ENCODE measurements at places on chromosomes 1 and 21.
A peak's percentile ranks its signal among the peaks of the same experiment; 100 is the strongest.

- DNase-seq = no peak
These were observed 12.7 kb upstream of the WDR26 start for GRCh38 chr1:224447251-224447650.

DNA sequence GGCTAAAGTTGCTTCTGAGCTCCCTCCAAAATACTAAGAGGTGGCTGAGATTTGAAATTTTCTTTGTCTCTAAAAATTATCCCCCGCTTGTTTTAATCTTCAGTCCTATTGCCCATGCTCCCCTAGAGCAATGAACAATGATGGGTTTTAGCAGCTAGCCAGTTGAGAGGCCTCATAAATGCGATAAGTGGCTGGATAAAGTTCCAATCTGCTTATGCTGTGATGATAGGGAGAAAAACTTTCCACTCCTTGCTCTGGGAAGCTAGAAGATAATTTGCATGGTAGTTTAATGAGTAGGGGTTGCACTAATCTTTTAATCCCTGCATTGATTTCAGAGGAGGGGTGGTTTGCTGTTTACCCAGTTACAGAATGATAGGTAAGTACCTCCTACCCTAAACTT lies 9.6 kb upstream of the PRPF3 start:
- no peak for DNase-seq

GRCh38 chr1:44024903-44025525 lies 6.2 kb downstream of the SLC6A9 start:
- DNase-seq = no peak

GRCh38 chr1:117467336-117467735 lies 100.1 kb downstream of the MAN1A2 start:
- DNase-seq = no peak

- DNase-seq = no peak
These were observed 46.6 kb upstream of the MAB21L3 start for GRCh38 chr1:116064616-116065015.

- DNase-seq = peak; percentile 36
These were observed at the start of gene SHISAL2A for GRCh38 chr1:52632732-52633290. TSS of gene SHISAL2A (plus strand) at chr1:52633168. CDS start at chr1:52633494, 326 bp downstream.

GRCh38 chr1:239586128-239586527 lies 199.8 kb downstream of the CHRM3 start:
- DNase-seq = no peak

GRCh38 chr1:19045898-19046880 lies 89.7 kb upstream of the IFFO2 start:
- no peak for DNase-seq

DNA sequence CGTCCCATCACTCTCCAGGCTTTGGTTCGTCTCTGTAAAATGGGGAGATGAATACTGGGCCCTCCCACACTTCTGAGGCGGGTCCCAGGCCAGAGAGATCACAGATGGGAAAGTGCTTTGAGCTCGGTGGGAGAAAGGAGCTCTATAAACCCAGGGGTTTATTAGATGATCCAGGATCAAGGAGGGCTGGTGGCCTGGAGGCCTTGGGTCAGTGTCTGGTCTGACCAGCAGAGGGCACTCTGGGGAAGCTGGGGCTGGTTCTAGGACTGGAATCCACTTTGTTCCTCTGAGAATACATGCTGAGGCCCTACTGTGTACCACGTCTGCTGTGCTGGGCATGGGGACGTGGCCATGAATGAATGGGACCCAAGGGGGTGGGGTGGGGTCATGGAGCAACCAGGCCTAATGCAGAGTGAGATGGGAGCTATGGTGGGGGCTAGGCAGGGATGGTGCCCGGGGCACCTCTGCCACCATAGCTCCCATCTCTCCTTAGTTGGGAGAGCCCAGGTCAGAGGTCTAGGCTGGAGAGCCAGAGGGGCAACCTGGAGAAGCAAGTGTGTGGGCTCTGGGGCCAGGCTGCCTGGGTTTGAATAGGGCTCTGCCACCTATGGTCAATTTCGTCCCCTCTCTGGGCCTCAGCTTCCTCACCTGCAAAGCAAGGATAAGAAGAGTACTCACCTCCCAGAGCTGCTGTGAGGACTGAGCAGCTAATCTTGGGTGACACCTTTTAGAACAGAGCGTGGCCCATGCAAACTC lies 9.0 kb upstream of the FAM131C start:
- peak; percentile 29 for DNase-seq

DNA sequence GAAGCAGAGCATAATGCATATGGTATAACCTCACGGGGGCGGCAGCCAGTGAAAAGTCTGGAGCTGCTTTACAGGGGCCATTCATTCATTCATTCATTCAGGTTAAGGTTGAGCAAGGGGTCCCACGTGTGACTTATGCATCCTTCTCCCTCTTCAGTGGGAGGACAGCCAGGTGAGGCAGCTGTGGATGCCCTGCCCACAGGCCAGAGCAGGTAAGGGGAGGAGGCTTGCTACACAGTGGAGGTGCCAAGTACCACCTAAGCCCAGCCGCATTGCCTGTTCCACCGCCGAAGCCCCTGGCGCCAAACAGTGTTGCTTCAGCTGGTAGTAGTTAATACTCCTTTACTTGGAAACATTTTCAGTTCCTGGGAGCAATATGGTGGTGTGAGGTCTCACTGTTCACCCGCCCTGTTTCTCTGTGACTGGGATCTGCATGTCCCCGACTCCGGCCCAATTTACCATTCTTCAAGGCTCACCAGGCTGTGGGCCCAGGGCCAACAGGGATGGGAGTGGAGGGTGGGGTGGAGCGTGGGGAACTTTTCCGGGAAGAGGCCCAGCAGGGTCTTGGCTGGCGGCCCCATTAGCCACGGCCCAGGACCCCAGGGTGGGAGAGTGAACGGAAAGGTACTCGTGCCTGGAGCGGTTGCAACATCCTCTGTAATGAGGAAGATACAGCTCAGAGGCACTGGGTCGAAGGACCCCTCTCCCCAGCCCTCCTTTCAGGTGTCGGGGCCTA lies 722 bp upstream of the PODN start:
- no peak for DNase-seq

DNA sequence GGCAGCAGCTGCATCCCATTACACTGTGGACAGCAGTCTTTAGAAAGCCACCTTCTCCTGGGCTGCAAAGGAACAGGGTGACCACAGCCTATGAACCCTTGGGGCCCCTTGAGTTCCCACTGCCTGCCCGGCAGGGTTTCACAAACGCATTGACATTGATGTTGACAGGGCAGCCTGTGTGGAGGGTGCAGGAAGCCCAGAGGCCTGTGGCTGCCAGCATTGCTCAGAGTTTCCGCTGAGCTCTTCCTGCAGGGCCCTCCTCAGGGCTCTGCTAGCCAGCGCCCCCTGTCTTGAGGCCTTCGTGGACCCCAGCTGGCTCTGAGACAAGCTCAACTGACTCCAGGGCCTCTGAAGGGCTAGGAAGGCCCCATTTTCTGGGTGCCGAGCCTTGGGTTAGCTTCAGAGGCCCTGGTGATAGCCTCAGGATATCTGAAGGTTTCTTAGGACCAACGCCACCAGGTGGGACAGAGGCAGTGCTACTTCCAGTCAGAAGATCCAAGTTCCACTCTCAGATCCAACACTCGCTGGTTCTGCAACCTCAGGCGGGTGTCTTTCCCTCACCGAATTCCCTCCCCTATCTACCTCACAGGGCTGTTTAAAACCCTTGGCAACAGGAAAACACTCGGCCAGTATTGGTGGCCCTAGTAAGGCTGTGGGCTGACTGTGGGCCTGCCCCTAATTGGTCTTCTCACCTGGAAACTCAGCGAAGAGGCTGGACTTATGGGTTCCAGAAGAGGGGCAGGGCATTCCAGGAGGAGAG lies 27.2 kb upstream of the EPS8L3 start:
- peak; percentile 33 for DNase-seq

DNA sequence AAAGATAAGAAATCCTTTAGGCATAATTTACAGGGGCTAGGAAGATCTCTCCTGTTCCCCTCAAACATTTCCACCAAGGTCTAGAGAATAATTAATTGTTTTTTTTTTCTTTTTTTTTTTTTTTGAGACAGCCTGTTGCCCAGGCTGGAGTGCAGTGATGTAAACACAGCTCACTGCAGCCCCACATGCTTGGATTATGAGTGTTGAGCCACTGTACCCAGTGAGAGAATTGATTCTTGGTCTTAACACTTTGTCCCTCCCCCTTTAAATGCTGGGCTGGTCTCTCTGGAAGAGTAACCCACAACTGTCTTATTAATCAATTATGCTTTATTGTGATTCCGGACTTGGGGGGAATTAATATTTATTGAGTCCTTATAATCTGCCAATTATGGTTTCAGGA lies 33.4 kb downstream of the ATF3 start:
- DNase-seq = no peak

DNA sequence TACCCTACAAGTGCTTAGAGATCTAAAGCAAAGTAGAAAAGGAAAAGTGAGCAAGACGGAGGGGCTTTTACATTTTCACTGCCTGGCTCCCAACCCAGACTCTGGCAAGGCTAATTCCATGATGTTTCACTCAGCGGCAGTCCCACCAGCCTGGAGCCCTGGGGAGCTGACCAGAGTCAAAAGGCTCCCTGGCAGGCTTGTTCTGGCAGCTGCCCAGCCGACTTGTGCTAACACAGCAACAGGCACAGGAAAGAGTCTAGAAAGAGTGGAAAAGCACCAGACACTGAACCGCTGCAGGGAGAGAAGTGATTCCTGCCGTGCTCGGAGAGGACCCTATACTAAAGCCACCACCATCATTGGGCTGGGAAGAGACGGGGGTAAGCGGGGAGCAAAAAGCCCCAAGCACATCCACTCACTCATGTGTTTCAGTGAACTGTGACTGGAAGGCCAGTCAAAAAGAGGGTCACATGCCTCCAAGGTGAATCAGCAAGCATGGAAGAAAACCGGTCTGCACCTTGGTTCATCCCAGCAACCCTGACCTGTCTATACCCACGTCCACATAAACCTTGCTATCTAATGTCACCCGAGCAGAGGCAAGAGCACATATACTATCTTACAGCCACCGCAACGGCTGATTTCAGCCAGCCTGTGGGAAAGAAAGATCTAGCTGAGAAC lies 8.0 kb downstream of the SMIM12 start:
- no peak for DNase-seq

- no peak for DNase-seq
These were observed 6.0 kb upstream of the ST6GALNAC3 start for GRCh38 chr1:76068542-76068941.

- no peak for DNase-seq
These were observed 64.9 kb downstream of the CD2 start for GRCh38 chr1:116819081-116819480.

- DNase-seq = no peak
These were observed 146.0 kb upstream of the IVNS1ABP start for GRCh38 chr1:185463011-185463410.

DNA sequence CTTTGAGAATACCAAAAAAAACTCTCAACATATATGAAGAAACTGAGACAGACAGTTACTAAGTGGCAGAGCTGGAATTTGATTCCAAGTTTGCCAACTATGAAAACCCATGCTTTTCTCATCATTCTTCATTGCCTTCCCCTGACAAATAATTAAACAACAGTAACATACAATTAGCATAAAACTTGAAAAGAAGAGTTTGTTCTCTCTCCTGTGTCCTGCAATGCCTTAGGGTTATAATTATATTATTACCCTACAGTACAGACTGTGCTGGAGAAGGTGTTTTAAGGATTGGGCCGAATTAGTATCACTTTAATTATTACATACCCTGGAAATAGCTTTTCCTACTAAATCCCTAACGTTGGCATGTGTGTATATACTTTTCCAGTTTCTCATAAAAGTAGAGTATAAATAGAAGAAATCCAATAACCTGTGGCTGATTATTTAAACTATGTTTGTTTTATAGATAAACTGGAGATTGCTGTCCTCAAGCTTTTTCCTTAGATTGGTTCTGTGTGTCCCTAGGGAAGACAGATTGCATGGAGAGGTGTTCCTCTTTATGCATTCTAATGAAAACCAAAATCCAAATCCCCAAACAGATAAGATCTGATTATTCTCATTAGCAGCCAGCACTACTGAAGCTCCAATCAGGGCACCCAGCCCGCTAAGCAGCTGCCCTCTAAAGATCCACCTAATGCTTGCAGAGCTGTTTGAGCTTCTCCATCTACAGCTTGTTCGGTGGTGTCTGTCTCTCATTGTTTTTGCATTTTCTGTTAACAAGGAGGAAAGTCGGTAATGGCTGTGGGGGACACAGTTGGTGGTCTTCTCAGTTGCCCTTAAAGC lies 156.3 kb downstream of the TM2D1 start:
- DNase-seq = no peak

GRCh38 chr1:19975423-19976193 lies 3.8 kb downstream of the PLA2G2A start:
- DNase-seq = no peak

- no peak for DNase-seq
These were observed 92.0 kb downstream of the KIF1B start for GRCh38 chr1:10302416-10302815.

- DNase-seq = no peak
These were observed 57.8 kb downstream of the RUNX3 start for GRCh38 chr1:24872061-24872850.

GRCh38 chr1:174274884-174275283 lies 115.6 kb downstream of the RABGAP1L start:
- DNase-seq = no peak

- no peak for DNase-seq
These were observed 53.1 kb downstream of the S100B start for GRCh38 chr21:46551636-46552241.

- DNase-seq = no peak
These were observed 11.1 kb downstream of the IFFO2 start for GRCh38 chr1:18945401-18945849.

GRCh38 chr1:233489411-233489810 lies 124.5 kb upstream of the KCNK1 start:
- no peak for DNase-seq

- no peak for DNase-seq
These were observed 29.1 kb upstream of the F13B start for GRCh38 chr1:197096137-197096536.

DNA sequence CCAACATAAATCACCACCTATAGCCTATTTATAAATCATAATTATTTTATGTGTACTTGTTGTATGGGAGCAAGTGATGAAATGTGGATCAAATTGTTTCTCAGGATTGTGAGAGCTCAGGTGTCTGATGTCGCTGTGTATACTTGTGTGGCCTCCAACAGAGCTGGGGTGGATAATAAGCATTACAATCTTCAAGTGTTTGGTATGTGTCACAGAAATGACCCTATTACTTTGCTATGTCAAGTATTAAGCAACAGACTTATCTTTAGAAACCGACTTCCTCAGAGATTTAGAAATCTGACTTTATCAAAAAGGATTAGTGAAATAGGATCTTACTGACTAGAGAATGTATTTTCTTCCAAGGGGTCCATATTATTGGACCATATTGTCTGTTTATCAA lies 280.9 kb downstream of the TPR start:
- DNase-seq = no peak

GRCh38 chr21:39010629-39011404 lies 172.4 kb downstream of the PSMG1 start:
- DNase-seq = no peak

DNA sequence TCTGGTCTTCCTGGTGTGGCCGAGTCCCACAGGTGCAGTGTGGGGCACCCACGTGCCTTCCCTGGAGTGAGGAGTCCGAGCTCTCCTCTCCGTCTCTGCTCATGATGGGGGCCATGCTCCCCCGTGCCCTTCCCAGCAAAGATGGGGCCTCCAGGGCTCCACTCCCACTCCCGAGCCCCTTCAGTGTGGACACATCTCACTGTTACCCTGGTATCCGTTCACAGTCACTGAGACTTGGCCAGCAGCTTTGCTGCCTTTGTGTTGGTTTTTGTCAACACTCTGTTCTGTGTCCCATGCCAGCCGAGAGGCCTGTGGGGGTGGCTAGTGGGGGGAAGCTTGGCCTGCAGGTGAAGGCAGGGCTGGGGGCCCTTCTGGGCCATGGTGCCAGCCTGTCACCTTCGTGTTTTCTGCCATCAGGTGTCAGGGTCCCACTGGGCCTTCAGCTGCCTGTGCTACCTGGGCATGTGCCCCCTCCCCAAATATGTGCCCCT lies 46.9 kb upstream of the POFUT2 start:
- no peak for DNase-seq

GRCh38 chr1:228336308-228337030 lies 70.2 kb downstream of the TRIM11 start:
- no peak for DNase-seq
